ENCODE measurements at places on chromosomes 12 and 14.

- DNase-seq: no peak
These were observed 3.1 kb downstream of the SLC38A1 start for GRCh38 chr12:46265734-46266133.

- no peak for DNase-seq
These were observed 82.2 kb downstream of the PLEKHG7 start for GRCh38 chr12:92784797-92785562.

- no peak for DNase-seq
These were observed 196.0 kb downstream of the PIK3C2G start for GRCh38 chr12:18457362-18457761.

GRCh38 chr14:90426031-90426540 lies 29.3 kb downstream of the CALM1 start:
- DNase-seq: no peak

DNA sequence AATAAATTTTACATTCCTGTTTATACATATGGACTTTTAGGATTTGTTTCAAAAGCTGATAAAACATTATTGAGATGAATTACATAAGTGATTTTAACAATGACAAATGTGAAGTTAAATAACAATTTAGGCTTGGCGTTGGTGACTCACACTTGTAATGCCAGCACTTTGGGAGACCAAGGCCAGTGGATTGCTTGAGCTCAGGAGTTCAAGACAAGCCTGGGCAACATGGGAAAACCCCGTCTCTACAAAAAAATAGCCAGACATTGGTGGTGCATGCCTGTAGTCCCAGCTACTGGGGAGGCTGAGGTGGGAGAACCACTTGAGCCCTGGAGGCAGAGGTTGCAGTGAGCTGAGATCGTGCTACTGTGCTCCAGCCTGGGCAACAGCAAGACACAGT lies 7.4 kb downstream of the ACOT2 start:
- DNase-seq: no peak

Data from activated gamma-delta T cell (primary cell).